ENCODE measurements at places on chromosomes 6 and 20. TPM values are rescaled to one million over a fixed set of nuclear protein-coding genes. Genes with fewer than 3 reads are reported as not detected.

DNA sequence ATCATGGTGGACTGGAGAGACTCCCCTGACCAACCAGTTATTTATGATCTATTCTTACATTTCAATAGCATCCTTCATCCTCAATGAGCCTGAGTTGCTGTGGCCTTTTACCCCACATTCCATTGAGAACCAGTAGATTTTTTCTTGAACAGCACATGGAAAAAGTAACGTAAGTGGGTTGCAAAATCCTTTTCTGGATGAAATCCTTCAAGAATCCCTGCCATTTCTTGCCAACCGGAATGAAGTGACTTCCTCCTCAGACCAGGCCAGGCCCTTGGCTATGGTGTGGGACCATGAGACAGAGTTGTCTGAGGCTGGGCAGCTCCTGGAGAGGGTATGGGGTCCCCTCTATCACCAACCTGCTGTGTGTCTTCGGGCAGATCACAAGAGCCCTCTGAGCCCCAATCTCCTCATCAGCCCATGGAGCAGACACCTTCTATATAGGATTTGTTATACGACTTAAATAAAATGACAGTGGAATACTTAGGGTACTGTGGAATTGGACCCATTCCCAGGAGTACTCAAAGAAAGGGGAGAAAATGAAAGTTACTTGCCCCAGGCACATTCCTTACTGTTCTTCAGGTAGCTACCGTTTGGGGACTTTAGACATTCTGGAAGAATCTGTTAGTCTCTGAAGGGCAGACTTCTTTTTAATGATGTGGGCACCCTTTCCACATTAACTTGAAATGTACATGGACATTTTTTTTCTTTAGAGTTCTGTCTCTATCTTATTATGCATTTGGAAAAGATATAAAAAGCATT, 10.9 kb downstream of the EYA2 start:
- no peak for DNase-seq

GRCh38 chr20:24817351-24817750, 131.7 kb upstream of the CST7 start:
- no peak for DNase-seq

Gene FHL5
- not detected for total RNA-seq

GRCh38 chr6:52420668-52421358, 671 bp downstream of the EFHC1 start:
- DNase-seq, result no peak

DNA sequence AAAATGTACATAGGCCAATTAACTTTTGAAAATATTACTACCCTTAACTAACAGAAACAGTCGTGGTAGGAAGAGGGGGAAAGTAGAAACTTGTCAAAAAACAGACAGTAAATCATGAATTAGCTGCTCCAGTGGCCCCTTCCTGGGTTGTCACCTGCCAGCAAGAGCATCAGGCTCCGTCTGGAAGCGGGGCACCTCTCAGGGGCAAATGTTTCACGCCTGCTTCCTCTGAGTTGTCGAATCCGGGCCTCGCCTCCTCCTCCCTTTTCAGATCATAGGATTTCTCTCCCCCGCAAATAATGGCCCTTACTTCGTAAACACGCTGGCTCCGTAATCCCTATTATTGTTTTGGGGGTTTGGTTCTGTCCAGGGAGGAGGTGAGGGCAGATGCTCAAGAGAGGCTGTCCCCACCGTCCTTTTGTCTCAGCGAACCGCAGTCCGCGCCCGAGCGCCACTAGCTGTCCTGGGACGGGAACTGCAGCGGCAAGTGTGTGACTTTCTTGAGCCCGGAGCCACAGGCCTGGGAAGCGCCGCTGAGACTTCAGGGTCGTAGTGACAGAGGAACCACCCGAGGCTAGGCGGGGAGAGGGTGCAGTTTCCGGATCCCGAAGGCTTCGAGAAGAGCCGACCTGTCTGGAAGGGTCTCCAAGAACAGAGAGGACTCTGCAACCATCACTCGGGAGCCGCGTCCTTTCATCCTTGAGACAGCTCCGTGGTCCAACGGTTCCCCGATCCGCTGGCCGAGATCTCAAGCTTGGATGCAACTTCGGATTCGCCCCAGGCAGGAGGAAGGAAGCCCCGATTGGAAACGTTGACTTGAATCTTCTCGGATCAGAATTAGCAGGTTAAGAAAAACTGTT, 214.5 kb upstream of the ZNF184 start:
- DNase-seq, result peak; percentile 89

Gene SMOC2
- total RNA-seq, result not detected

DNA sequence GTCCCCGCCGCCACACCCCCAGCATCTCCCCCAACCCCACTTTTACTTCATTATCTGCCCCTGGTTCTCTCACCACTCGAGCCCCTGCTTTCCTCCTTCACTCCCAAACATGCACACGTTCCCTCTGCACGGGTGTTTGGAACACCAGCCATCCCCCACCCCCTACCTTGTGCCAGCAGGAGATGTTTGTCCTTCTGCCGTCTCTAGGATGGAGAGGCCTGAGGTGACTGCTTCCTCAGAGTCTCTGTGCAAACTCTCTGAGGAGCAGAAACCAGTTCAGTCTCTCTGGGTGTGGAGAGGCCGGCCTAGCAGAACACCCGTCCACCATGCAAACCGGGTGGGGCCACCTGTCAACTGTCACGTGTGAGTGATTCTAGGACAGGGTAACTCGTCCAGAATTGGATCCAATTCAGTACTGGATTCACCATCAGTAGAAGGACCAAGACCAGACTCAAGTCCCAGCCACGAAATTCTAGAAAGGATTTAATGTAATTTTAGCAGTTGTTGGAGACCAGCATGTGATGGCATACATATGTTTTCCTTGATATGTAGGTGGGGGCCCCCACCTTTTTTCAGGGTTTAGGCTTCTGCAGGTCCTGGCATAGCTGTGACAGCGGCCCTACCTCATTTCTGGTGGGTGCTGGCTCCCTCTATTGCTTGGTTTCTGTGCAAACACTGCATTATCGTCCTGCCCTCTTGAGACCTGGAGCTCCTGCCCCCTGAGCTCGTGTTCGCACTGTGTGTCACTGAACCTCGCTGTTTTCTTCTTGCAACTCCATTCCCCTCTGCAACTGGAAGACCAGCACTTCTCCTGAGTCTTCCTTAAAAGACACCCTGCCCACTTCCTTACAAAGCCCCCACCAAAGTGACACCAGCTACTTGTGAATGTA, at the start of gene RAET1E:
Gene RAET1E, minus strand, starts transcription at position 259 of the 890 bp plus-strand sequence. CDS start 7,212 bp downstream, outside the sequence.
- peak; percentile 42 for DNase-seq

Gene PRSS35
- not detected for total RNA-seq

Gene ZNF311
- total RNA-seq, result 0.40 TPM

Gene ASIP
- not detected for total RNA-seq

Gene NFS1
- 34.6 TPM for total RNA-seq

All from activated CD8-positive, alpha-beta memory T cell treated with anti-CD3 and anti-CD28 coated beads, Interleukin-2, amount 10 ng/mL, durations not matched to agents 7 days and 5 days (primary cell).